ENCODE measurements at places on chromosomes 11 and 22.

GRCh38 chr11:106471276-106471675, 393.8 kb downstream of the AASDHPPT start:
- DNase-seq: no peak

- peak; percentile 73 for DNase-seq
Observed at GRCh38 chr11:104609311-104610085, 288.8 kb downstream of the CASP12 start.

DNA sequence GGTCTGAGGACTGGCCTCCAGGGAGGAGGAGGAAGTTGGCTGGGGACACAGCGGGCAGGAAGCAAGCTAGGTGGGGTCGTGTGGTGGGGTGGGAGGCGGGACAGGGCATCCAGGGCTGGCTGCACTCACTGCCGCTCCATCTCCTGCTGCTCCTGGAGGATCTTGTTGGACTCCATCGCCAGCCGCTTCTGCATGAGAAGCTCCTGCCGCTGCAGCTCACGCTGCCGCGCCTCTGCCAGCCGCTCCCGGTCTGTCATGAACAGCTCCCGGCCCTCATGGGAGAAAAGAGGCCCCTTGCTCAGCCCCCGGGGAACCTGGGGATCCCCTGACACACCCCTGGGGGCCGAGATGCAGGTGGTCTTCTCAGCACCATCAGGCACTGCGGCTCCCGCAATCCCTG, 21.6 kb downstream of the USH1C start:
- no peak for DNase-seq

GRCh38 chr11:64226507-64227051, 505 bp downstream of the NUDT22 start:
- peak; percentile 32 for DNase-seq

DNA sequence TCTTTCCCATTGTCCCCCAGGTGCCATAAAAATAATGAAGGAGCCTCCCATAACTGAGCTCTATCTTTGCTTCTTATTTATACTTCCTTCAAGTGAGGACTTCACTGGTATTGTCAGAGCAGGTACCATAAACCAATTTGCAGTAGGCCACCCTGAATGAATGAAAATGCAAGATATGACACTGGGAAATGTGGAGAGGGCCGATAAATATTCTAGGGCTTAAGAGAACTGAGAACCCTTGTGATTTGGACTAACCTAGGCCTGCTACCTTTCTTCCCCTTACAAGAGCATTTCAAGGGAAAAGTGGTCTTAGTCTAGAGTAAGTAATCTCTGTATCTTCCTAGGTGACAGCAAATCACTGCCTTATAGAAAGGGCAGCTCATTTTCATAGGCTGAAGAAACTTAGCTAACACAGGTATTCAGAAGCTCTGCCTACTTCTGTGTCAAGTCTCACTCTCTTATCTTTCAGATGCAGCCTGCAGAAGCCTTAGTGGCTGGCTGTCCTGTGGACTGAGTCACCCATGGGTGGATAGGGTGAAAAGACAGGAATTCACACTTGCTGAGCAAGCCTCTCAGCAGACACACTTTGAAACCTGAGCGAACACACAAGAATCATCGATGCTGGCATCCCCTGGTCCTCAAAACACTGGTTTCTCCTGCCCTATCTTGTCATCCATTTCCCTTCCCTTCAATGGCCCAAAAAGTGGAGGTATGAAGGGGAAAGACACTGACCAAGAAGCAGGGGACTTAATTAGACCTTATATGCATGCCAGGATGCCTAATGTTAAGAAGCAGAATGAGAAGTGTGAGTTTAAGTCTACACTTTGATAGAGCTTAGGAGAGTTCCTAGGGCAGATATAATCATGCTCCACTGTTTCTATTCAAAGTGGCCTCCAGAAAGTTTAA, 15.2 kb downstream of the NRIP3 start:
- peak; percentile 52 for DNase-seq

DNA sequence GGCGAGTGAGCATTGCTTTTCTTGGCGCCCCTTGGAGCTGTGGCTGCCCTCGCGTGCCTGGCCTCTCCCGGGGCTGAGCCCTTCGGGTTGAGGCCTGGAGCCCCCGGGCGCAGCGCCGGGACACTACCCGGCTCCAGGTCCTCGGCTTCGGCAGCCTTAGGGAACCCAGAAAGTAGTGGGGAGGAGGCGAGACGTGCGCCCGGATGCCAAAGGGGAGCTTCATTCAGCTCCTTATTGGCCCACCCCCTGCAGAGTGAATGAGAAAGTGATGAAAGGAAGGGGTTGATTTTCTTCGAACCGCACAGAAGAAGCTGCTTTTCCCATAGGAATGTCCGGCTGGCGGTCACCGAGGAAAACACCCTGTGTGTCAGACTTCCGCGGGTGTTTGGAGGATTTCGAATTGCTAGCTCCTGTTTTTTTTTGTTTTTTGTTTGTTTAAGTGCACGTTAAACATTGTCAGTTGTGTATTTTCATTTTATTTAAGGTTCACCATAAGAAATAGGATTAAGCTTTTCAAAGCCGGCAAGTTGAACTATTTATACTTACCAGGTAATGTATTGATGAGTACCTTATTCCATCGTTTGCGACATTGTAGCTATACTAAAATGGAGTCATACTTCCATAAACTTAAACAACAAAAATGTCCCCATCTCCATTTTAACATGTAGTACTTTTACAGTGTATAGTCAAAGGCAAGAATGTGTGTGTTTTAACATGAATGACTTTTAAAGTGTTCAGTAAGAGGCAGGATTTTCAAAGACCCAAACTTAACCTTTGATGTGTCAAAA, 841 bp upstream of the EIF4G2 start:
- peak; percentile 75 for DNase-seq

DNA sequence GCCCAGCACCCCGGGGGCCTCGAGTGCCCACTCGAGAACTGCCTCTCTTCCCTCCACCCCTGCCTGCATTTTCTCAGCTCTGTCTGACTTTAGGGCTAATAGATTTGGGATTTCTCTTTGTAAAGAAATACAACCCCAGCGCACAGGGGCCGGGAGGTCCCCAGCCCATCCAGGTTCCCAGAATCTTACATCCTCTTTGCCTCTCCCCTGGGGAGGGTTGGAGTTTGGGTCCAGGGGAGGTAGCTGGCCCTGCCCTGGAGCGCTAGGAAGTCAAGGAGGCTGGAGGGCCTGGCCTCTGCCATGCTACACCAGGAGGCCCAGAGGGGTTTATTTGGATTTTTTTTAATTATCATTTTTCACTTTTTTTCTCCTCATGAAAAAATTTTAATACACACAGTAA, 65.7 kb upstream of the LMO1 start:
- DNase-seq: no peak

DNA sequence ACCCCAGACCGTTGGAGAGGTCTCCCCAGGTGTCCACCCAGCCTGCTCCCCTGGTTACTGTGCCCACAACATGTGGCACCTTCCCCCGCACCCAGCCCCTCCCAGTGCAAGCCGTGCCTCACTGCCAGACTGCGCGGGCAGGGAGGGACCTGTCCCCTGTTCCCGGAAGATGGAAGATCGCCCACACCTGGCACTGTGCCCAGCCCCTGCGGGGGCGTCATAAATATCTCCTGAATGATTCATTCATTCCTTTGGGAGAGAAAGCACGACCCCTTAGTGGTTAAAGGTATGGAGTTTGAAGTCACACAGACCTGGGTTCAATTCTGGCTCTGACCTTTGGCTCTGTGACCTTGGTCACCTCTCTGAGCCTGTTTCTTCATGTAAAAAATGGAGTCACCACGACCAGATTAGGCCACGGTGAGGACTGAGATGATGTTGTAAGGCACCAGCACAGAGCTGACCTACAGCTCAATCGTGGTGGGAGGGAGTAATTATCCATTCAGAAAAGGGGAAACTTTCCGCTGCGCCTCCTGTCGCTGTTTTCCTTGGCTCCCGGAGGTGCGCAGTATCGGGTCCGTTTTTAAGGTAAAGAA, 497 bp upstream of the SYT12 start:
- DNase-seq: no peak

GRCh38 chr22:20803696-20804324, 29.9 kb downstream of the SERPIND1 start:
- DNase-seq: peak; percentile 52

DNA sequence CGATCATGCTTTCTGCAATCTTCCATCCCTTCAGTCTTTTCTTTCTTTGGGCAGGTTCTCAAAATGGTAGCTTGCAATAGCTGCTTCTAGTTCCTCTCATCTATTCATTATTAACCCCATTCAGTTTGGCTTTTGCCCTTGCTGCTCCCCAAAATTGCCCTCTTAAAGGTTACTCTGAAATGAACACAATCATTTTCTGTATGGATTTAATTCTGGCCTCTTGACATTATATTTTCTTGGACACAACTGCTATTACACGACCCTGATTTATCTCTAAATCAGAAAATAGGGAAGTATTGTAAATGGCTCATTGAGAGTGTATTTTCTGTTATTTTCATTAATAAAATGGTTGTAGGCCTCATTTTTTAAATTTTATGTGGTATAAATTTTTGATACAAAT, at the start of gene ANGPTL5:
Gene ANGPTL5, minus strand, starts transcription at position 101 of the 400 bp plus-strand sequence. CDS start 8,613 bp downstream, outside the sequence.
- peak; percentile 7 for DNase-seq

DNA sequence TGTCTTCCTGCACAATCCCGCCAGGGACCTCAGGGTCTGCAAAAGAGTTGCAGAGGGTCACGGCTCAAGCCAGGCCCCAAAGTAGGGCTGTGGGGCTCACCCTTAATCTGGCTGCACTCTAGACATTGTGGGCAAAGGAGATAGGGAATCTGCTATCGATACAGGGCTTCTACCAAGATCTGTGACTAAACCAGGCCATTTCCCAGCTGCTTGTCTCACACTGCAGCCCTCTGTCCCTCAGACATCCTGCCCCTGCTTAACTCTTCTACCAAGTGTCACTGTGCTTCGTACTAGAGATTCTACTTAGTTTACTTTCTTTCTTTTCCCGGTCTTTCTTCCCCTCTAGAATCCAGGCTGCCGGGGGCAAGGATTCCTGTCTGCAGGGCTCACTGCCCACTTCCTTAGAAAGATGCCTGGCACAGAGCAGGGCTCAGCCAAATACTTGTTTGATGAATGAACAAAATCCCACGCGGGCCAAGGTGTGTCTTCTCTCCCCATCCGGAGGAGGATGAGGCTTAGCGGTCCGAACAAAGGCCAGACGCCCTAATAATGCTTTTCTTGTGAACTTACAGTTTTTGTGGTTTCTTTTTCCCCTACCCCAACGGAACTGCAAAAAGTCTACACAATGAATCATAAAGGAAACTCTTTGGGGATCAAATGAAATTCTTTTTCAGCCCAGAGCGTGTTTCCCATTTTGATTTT, 61.3 kb upstream of the ANO1 start:
- peak; percentile 44 for DNase-seq

DNA sequence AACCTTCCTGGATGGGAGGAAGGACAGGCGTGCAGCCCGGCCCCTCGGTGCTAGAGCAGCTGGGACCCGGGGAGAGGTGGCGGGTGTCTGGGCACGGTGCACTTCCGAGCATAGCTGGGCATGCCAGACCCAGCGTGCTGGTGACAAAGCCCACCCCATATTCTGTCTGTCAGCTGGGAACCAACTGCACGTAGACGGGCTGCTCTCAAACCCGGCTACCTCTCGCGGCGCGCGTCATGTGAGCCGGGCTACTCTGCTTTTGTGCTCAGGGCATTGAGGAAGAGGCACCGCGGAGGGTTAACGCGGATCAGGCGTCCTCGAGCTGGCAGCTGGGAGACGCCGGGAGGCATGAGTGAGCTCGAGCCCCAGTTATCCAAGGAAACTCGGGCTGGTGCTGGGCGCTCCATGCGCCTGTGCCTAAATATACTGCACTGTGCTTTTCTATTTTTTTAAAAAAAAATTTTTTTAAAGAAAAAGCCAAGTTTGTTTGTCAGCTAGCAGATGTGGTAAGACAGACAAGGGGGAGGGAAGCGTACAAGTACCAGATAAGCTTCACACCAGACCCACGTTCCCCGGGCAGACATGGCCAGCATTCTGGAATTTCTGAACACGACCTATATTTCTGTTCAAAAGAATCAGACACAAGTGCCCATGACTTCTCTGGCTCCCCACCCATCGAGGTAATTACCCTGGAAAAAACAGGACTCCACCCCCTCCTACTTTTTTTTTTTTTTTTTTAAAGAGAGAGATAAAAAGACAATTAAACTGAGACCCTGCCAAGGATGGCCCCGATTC, 425.6 kb downstream of the SHANK2 start:
- DNase-seq: peak; percentile 29

GRCh38 chr11:64128255-64129006, 37.5 kb downstream of the MACROD1 start:
- no peak for DNase-seq

DNA sequence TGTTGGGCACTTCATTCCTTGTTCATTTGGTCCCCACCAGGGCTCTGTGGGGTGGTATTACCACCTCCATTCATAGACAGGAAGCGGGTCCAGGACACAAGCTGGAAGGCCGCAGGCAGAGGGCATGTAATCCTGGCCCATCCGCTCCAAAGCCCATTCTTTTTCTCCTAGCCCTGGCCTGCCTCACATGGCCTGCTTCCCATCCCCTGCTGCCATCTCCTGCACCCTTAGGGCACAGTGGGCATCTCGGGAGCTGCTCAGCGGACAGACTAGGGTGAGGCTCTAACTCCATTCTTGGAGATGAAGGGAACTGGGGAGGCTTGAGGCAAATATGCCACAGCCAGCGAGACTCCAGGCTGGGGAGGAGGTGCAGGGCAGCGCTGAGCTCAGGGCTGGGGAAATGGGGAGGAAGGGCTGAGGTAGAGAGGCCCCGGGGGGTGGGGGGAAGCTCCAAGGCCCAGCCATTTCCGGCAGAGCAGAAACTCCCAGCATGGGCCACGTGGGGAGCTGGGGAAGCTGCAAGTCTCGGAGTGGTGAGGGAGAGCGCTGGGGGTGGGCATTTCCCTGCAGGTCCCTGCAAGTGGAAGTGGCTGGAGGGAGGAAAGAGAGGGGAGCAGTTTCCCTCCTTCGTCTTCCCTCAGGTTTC, 14.3 kb upstream of the BCL9L start:
- no peak for DNase-seq

- DNase-seq: no peak
Observed at GRCh38 chr22:47160781-47161520, 398.5 kb downstream of the TBC1D22A start.

DNA sequence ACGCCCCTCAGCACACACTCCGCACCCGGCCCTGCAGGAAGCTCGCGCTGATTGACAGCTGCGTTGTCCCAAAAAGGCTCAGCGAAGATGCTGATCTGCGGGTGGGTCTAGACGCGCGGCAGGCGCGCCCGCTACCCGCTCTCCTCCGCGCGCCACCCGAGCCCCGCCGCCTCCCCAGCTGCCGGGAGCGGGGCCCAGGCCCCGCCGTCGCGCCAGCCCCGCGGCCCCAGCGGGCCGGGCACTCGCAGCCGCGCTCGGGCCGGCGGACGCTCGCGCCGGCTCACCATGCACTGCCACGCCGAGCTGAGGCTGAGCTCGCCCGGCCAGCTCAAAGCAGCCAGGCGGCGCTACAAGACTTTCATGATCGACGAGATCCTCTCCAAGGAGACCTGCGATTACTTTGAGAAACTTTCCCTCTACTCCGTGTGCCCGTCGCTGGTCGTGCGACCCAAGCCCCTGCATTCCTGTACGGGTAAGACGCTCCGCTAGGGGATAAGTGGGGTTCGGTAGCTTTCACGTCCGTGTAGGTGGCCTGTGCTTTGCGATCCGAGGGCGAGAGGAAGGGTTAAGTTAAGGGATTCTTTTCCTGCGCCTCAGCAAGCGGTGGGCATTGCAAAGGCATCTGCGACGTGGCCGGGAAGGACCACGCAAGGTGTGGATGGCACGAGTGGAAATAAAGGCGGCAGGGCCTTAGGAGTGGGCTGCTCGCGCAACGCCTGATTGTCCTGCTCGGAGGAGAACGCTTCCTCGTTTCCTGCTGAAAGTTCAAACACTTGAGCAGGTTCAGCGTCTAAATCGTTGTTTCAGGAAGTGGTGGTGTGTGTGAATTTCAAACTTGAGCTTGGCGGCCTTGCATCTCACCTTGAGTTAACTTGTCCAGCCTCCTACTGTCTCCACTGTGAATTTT, at the start of gene BARX2:
Gene BARX2, plus strand, starts transcription at position 98 of the 907 bp plus-strand sequence. Its CDS starts 188 bp downstream, at position 286.
- peak; percentile 76 for DNase-seq

- DNase-seq: peak; percentile 84
Observed at GRCh38 chr22:20438678-20439492, 1.3 kb upstream of the SCARF2 start.
